ENCODE measurements at places on chromosomes 3 and 15.
A peak's percentile ranks its signal among the peaks of the same experiment; 100 is the strongest.

DNA sequence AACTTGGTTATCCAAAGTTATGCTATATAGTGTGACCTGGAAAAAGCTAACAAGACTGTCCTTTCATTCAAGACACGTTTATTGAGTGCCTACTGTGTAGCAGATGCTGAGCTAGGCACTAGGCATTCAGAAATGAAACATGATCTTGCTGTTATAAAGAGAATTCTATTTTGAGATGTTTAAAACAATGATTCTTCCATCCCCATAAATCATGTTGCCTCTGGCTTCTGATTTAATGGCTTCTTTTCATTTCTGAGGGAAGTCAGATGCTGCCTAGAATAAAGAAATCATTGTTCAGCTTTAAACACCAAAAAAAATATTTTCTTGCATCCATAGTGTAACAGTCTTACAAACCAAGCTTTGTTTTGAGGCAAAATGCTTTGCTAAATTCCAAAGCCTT lies 620.9 kb upstream of the UBE2E2 start:
- no peak for DNase-seq

DNA sequence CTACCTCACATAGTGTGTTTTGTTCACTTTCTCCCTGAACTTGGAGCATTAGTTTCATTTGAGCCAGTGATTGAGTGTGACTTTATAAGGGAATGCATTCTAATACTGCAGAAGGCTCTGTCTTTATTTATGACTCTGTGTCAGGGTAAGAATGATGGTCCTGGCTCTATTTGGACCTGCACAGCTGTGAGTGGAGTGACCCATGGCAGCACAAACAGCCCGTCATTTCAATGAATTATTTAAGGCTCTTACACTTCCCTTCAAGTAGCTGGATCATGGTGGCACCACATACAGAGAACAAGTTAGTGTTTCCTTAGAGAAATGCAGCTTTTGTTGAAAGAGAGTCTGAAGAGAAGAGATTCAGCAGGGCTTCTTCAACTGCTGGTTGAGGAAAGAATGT lies 16.4 kb downstream of the TMEM108 start:
- no peak for DNase-seq

- no peak for DNase-seq
These were observed 194.7 kb downstream of the NR1D2 start for GRCh38 chr3:24139463-24140412.

DNA sequence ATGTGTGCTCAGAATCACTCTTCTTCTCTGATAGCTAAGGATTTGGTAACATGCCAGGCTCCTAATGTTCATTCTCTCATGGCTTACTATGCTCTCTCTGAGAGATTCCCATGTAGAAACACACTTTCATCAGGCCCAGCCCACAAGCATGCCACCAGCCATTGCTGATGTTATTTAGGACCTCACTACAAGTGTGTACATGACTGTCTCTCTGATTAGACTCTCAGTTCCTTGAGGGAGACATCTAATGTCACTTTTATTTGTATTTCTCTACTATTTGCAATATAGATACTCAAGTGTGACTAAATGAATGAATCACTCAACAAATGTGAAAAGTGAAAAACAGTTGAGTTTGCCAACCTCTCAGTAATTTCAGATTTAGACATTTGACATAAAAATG lies 84.3 kb upstream of the ARL6 start:
- no peak for DNase-seq

GRCh38 chr15:80489030-80489594 lies 84.9 kb downstream of the ARNT2 start:
- no peak for DNase-seq

DNA sequence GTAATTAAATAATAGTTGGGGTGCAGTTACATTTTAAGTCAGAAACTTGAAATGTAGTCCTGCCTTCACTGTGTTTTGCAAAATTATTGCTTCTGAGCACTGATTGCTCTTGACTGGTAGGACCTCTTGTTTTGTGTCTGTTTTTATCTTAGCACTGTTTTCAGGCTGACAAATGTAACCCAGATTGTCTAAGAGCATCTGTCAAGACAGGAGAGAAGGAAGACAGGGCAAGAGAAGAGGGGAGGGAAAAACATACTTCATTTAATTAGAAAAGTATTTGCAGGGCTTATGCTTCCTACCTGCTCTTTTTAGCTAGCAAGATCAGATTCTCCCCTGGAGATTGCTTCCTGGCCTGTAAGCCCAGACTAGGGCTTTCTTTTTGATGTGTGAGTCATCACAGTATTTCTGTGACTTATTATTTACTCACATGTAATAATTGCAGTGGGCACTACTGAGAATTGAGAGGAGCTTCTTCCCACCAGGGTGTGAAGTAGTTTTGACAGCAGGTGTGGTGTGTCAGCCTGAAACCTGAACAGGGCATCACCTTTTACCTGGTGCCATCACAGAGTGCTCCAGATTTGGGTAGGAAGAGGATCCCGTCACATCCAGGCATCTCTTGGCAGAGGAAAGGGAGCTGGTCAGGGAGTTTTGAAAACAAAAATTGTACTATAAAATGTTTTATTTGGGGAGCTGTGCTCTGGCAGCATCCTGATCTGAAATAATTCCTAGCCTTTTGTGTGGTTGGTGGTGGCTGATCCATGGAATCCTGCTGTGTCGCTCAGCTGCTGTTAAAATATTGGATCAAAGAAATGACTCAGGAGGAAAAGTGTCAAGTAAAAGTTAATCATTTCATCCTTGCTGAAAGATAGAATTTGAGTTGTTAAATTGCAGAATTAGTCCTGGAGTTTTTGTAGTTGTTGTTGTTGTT lies 98.2 kb downstream of the TMEM108 start:
- no peak for DNase-seq

- DNase-seq = no peak
These were observed 14.8 kb upstream of the WNT5A start for GRCh38 chr3:55501905-55502304.

DNA sequence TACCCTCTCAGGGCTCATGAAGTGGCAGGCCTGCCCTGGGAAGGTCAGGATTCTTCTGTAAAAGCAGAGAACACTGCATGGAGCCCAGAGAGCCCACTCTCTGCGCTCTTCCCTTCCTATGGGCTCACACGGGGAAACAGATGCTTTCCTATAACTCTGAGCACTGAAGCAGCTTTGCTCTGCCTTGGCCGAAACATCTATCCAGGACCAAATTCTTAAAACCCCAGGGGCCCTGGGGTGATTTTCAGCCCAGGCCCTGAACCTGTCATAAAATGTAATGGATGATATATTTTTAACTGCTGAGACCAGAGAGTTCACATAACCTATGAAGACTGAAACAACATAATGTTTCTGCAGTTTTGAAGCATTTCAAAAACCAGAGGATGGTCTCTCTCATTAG lies 249.9 kb upstream of the CTDSPL start:
- DNase-seq = no peak

DNA sequence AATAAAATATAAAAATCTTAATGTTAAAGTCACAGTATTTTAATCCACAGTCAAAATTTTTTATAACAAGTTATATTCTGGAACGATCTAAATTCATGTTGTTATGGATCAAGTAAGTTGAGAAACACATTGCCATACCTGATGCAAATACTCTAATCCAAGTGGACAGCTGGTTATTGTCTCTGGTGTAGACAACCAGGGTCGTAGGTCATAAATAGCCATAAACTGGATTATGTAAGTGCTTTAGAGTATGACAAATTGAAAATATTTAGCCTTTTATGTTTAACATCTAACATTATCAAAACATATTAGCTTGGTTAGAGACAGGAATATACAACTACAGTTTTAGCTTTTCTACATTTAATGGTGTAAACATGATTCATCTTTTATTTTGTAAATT lies 53.0 kb downstream of the PLSCR2 start:
- DNase-seq = no peak

DNA sequence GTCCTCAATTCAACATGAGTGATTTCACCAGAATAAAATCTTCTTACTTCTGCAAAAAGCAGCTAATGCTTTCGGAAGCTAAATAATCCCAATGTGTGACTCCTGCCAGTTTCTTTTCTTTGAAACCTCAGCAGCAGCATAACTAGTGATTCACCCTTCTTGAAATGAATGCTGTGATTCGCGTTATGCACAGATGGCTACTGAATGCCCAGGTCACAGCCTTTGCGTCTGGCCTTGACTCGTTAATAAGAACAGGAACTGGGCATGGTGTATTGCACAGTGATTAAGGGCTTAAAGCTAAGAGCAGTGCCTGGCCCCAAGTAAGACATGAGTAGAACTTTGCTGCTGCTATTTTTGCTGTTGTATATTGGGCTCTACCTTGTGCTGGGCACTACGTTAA lies 19.0 kb downstream of the CGNL1 start:
- peak; percentile 38 for DNase-seq

DNA sequence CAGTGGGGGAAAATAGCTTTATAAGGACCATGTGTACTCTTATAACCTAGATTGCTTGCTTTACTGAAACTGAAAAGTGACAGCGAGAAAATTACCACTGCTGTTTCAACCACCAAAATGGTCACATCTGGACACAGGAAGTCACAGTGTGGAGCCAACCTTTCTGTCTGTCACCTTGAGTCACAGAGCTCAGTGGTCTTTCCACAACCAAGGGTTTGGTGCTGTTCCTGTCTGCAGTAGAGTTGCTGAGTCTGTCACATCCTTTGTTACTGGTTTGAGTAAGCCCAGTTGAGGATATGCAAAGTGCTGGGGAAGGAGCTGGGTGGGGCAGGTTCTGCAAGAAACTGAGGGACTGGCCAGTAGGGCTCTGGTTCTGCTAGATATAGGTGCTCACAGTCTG lies 139.1 kb upstream of the EIF1B start:
- DNase-seq = no peak

GRCh38 chr15:82545002-82545401 lies 4.7 kb upstream of the RPS17 start:
- no peak for DNase-seq

DNA sequence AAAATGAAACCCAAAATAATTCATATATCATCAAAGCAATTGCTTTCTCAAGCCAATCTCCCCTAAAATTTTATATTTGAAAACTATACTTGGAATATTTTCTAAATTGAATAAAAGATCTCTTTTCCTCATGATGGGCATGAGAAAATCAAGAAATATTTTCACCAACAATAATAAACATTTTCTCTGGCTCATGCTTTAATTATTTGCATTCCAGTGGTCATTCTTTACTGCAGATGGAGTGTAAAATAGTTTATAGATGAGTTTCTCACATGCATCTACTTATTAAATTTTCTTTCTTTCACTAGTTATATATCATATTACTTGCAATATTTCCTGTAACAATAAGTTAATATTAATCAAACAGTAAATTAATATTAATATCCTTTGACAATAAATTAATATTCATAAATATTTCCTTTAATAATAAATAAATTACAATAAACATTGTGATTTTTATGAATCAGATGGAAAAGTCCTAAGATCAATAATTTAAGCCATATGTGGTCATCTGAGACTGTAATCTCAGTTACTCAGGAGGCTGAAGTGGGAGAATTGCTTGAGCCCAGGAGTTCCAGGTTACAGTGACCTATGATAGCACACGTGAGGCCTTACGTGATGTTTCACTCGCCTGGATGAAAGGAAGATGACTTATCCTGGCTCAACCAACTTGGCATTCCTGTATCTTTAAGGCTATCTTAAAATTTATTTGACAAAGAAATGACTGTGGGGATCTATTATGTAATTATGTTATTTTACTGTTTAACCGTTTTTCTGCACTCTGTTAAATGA lies 958.8 kb downstream of the ZPLD1 start:
- no peak for DNase-seq

DNA sequence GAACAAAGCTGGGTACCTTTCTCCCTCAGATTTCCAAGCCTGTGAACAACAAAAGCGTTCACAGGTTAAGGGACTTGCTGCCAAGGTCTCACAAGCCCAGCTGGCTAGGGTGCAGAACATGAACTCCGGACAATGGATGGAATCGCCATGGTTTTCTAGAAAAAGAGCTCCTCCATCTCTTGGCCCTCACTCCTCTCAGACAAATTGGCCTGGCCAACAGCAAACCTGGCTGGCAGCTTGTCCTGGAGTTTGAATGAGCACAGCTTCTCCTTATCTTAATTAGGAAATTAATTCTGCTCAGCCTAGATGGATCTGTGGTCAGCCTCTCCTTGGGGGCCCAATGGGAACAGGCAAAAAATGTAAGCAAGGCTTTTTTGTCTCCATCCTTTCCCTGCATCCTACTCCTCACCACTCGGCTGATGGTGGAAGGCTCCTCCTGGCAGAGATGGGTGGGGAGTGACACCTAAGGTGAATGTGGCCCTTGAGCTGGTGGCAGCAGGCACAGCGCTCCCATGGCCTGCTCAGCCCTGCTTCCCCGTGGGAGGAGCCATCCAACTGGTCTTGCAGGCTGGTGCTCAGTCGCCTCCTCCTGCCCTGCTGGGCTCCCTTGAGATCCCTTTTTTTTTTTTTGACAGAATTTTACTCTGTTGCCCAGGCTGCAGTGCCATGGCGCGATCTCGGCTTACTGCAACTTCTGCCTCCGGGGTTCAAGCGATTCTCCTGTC lies 5.8 kb downstream of the KLHL25 start:
- peak; percentile 49 for DNase-seq

GRCh38 chr3:71402911-71403310 lies 180.6 kb downstream of the FOXP1 start:
- DNase-seq = no peak

DNA sequence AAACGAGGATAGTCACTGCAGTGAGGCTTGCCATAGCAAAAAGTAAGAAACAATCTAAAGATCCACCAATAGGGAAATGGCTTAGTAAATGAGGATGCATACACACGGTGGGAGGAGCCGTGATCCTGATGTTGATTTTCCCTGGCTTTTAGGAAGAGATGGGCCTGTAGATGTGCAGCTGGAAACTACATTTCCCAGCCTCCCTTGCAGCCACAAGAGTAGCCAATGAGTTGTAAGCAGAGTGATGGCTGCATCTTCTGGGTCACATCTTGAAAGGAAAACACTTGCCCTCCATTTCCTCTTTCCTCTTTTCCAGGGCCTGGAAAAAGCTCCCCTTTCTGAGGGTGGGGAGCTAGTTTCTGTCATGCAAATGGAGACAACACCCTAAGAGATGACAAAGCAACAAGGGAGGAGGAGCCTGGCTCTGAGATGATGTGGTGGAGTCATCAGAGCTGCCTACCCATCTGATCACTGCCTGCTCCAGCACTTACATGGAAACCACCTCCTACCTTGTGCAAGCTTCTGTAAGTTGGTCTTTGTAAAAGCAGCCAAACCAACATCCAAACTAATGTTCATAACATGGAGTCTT lies 139.1 kb downstream of the TLE3 start:
- no peak for DNase-seq

DNA sequence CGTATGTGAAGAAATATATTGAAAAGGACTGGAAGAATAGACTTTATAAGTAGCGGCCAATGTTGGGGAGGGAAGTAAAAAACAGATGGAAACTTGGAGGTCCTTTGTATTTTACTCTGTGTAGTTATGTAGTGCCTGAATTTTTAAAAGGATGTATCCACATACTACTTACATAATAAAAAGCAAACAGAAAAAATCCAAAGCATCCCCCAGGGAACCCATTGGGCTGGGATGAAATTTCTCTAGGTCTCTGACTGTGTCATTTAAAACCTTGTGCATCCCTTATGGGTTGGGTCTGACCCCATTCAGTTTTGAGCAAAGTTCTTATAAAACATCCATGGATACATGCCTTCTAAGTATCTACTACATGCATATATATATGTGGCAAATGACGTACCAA lies 141.1 kb downstream of the NR1D2 start:
- DNase-seq = no peak

- no peak for DNase-seq
These were observed 431.6 kb upstream of the RASGRP1 start for GRCh38 chr15:38996111-38996631.

- DNase-seq = no peak
These were observed 55.2 kb downstream of the RBPMS2 start for GRCh38 chr15:64720188-64720587.

GRCh38 chr15:36598529-36599177 lies 19.2 kb downstream of the CDIN1 start:
- DNase-seq = no peak
